BE2C (cell line): ENCODE measurements at places on chromosomes 1 and 21.

DNA sequence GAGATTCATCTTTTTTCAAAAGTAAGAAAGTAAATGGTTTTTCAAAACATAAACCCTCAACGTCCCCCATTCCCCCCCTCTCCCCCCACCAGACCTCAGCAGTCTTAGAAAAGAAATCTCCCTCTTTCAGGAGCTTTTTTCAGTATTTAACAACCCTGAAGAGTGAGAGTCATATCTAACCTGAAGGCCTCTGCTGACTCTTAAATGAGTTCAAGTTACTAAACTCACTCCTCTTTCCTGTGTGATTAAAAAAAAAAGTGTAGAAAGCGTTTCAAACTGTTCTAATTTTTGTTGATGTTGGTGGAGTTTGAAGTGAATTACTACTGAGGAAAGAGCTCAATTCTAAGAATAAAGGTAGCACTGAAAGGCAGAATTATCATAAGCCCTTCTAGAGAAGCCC, 93.7 kb downstream of the VAV3 start:
- DNase-seq = no peak

GRCh38 chr21:17003763-17004373, 509.0 kb upstream of the CXADR start:
- DNase-seq = no peak

- DNase-seq = peak; percentile 18
These were observed 432 bp downstream of the EPHB2 start for GRCh38 chr1:22711071-22711470.

DNA sequence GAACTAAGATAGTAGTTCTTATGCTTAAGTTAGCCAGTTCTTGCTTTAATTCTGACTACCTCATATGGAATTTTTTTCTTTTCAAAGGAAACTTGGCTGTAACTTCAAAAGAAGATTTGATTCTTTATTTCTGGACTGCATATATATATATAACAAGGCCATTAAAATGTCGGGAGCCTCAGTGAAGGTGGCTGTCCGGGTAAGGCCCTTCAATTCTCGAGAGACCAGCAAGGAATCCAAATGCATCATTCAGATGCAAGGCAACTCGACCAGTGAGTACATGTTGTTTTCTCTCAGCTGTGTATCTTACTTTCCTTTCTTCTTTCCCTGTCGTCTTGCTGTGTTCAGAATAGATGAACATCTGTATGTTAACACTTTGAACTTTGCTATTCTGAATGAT, 21.8 kb downstream of the KIF1B start:
- DNase-seq = no peak

DNA sequence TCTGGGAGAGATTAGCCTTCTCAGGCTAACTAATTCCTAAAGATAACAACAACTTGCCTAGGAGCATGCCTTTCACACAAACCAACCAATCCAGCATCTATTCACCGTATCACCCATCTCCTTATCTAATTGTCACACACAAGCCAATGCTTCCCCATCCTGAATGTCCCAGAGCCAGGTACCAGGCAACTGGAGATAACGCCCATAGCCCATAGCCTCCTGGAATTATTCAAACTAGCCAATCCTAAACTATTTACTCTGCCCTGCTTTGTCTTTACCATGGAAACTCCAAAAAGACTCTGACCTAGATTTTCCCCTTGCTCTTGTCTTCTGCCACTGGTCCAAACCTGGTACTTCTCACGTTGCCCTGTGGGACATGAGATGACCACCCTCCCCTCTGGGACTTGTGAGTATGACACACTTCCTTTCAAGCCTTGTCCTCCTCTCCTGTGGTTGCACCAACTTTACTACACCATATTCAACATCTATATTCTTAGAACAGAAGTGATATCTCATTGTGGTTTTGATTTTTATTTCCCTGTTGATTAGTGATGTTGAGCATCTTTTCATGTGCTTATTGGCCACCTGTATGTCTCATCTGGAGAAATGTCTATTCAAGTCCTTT, 8.8 kb upstream of the ATG4C start:
- DNase-seq = no peak

DNA sequence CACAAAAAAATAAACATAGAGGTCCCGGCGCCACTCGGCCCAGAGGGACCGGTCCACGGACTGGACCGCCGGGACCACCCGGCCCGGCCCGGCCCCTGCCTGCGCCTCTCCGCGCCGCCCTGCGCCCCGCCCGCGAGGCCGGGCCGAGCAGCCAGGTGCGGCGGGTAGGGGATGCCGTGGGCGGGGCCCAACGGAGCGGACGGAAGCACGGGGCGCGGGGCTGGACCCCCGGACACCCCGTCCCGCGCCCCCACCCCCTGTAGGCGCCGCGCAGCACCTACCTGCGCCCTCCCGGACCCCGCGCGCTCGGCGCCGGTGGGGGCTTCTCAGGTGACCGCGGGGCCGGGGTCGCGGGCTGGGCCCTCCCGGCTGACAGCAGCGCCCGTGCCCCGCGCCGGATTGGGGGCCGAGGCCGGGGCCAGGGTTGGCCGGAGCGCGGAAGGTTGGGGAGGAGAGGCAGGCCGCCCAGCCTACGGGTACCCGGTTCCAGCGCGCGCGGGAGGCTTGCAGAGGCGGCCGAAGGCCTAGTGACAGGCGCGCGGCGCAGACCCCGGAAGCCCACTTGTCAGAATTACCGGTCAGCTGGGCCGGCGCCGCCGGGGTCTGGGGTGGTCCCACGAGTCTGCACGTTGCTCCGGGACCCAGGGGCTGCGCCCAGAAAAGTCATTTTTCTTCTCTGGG, 351.9 kb upstream of the CAMK1G start:
- DNase-seq = no peak

GRCh38 chr1:156860628-156861423, at the start of gene NTRK1:
Gene NTRK1, plus strand, starts transcription at chr1:156860865. Its CDS starts 70 bp downstream, at chr1:156860935.
- peak; percentile 87 for DNase-seq

GRCh38 chr1:222820171-222820712, 5.4 kb downstream of the DISP1 start:
- no peak for DNase-seq

- no peak for DNase-seq
These were observed 326.5 kb downstream of the KIF26B start for GRCh38 chr1:245481261-245481660.

DNA sequence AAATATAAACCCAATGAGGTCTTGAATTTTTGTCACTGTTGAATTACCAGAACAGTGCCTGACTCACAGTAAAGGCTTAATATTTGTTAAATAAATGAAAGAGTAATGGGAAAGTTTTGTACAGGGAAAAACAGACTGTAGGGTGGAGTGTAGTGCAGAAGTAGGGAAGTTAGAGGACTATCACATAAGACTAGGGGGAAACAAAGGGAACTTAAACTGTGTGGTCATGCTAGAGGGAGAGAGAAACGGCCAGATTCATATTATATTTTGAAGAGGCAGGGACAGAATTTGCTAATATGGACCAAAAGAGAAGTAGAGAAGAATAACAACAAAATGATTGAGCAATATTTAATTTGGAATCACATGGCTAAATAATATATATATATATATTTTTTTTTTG, 14.8 kb downstream of the CTSK start:
- DNase-seq = no peak

DNA sequence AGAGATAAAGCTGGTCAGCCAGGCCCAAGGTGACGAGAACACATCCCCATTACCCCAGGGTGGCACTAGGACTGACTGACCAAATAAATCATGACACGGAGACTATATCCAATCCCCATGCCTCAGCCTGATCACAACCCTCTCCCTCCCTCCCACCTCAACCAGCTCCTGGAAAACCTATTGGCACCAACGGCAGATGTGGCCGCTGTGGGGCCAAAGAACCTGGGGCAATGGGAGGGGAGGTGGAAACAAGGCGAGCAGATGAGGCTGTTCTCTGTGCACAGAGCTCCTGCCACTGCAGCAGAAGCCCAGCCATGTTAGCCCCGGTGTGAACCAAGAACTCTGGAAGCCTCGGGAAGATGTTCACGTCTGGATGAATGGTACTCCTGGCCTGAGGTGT, 77.6 kb downstream of the CD247 start:
- DNase-seq = no peak

DNA sequence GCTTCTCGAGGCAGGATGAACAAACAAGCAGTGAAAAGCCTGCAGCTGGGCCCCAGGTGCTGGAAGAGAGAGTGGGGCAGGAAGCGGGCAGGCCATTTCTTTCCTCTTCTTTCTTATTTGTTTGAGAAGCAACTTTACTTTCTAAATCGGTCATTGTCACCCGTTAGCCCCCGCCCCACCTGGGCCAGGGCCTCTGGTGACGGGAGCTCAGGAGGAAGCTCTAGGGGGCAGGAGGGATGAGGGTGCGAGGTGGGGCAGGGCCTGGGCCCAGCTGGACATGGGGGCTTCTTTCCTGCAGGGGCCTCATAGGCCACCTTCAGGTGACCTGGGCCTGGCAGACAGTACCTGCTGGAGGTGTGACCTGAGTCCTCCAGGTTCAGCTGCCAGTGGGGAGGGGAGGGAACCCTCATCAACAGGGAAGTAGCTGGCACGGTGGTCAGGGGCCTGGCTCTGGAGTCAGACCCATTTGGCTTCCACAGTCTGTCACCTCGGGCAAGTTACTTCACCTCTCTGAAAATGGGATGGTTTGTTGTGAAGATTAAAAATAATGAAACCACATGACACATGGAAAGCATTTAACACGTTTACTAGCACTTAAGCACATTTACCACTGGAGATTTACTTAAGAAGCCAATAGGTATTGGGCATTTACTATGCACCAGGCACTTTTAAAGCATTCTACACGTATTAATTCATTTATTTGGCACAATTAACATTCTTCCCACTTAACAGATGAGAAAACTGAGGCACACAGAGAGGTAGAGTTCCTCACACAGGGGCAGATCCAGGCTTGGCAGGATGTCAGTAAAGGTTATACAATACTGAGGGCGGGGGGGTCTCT, 54.1 kb upstream of the ID3 start:
- no peak for DNase-seq

DNA sequence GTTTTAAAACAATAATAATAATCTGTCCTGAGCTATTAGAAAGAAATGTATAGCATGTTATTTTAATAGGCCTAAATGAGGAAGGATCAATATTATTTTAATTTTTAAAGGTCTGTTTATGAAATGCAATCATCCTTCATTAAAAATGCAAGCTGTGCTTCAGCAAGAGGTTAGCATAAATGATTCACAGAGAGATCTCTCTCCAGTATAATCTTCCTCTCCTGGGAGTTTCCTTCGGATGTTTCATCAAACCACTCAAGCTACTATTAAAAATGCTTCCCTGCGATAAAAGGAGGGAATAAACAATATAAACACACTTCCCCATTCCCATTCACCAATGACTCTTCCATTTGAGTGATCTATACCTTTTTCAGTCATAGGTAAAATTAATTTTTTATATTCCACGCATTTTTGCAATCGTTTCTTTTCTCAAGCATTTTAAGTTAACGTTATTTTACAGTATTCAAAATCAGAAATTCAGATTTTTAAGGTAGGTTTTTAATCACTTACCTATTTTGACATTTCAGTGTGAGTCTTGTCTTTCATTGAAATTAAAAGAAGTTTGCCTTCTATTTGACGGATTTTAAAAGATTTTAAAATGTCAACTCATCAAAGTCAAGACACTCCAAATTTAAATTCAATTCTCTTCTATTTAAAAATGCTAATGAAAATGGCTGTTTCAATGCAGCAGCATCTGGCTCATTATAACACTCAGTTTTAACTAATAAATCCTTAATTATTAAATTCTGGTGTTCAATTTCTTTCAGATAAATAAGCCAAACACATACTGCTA, 64.3 kb downstream of the RERE start:
- no peak for DNase-seq

- no peak for DNase-seq
These were observed 28.8 kb downstream of the SPSB1 start for GRCh38 chr1:9321480-9321849.

DNA sequence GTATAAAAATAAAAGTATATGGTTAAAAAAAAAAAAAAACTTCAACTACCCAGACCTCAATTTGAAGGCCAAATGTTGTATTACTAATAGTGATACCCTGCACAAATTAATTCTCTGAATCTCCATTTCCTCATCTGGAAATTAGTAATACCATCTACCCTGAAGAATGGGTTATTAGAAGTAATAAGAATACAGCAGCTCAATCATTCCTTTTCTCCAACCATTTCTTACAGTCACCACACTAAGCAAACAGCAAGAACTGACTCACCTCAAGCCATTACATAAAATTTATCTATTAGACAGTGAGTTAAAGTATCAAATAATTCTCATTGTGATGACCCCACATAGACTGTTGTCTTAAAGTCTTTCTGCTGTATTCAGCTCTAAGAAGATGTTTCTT, 39.6 kb downstream of the RERE start:
- no peak for DNase-seq

- no peak for DNase-seq
These were observed 180.6 kb downstream of the COL24A1 start for GRCh38 chr1:85975912-85976371.

GRCh38 chr1:161114556-161114955, 3.3 kb downstream of the PFDN2 start:
- no peak for DNase-seq

GRCh38 chr21:27681841-27682240, 715.0 kb upstream of the ADAMTS5 start:
- DNase-seq = no peak

DNA sequence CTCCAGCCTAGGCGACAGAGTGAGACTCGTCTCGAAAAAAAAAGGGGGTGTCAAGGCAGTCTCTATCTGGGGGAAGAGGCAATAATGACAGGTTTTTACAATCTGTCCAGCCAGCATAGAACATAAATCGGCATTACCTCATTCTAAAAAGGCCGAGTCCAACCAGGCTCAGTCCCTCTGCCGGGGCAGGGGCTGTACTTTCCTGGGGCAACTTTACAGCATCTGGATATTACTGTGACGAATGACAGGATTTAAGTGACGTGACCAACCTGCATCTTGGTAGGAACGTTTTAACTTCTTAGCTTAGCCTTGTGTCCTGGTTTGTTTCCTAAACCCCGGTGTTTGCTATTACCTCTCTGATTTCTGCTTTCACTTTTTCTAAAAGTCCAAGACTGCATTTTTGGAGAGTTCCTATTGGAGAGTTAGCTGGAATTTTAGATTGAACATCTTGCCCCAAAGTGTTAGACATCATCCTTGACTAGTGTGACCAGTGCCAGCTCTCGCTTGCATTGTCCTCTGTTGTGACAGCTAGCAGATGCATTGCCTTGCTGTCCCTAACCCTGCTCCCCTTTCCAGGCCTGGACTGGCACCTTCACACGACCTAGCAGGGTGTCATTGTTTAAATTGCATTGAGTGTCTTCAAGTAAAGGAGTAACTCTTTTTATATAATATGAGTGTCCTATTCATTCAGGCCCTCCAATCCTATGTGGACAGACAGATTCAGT, 96.5 kb downstream of the TGFBR3 start:
- no peak for DNase-seq

- DNase-seq = no peak
These were observed 17.2 kb downstream of the KCNJ15 start for GRCh38 chr21:38273745-38274542.

GRCh38 chr1:205770618-205771017, 4.7 kb downstream of the RAB29 start:
- no peak for DNase-seq

GRCh38 chr1:226407199-226407496, 745 bp downstream of the PARP1 start:
- no peak for DNase-seq

- DNase-seq = peak; percentile 63
These were observed 15.8 kb downstream of the GADD45A start for GRCh38 chr1:67700692-67701410.
